HepG2 (cell line): ENCODE measurements at places on chromosomes 3 and 15. TPM values are rescaled to one million over a fixed set of nuclear protein-coding genes. Genes with fewer than 3 reads are reported as not detected.
A peak's percentile ranks its signal among the peaks of the same experiment; 100 is the strongest.

Gene TRH
- total RNA-seq = not detected in 2 replicates

Gene SUCNR1
- not detected in 2 replicates for total RNA-seq

DNA sequence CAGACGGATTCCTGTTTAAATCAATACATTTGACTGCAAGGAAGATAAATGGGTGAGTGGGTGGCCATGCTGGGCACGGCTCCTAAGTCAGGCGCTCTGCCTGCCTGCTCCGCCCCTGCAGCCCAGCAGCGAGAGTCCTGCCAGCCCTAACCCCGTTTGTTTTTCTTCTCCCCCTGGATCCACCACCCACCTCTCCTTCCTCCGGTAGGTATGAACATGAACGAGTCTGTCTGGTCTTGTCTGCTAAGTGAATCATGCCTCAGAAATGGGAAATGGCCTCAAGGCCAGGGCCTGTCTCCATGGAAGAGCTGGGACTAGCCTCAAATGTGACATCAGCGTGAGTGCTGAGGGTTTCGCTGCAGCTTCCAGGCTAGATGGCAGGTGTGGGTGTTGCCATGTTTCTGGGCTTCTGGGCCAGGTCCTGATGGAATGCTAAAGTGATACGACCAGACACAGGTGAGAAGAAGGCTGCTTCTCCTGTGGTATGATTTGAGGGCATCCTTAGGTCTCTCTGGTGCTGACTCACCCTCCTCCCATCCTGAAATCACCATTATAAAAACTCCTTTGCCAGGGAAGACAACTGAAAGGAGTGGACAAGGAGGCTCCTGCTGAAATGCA lies 5.6 kb upstream of the FEM1B start:
- no peaks in the 10 kb centered on the region for H3K36me3 ChIP-seq
- DNase-seq = peak; percentile 63
- no peaks in the 10 kb centered on the region for H3K27me3 ChIP-seq
- no peak overlapping the region for H3K27ac ChIP-seq
- H3K4me3 ChIP-seq = peak overlapping the region; percentile 44
- H3K4me1 ChIP-seq = peaks cover 70% of the 10 kb centered on the region

GRCh38 chr3:3196148-3196861 lies 16.8 kb upstream of the CRBN start:
- H3K4me1 ChIP-seq = no peaks in the 10 kb centered on the region
- no peak overlapping the region for H3K4me3 ChIP-seq
- H3K36me3 ChIP-seq = no peaks in the 10 kb centered on the region
- no peak for DNase-seq

DNA sequence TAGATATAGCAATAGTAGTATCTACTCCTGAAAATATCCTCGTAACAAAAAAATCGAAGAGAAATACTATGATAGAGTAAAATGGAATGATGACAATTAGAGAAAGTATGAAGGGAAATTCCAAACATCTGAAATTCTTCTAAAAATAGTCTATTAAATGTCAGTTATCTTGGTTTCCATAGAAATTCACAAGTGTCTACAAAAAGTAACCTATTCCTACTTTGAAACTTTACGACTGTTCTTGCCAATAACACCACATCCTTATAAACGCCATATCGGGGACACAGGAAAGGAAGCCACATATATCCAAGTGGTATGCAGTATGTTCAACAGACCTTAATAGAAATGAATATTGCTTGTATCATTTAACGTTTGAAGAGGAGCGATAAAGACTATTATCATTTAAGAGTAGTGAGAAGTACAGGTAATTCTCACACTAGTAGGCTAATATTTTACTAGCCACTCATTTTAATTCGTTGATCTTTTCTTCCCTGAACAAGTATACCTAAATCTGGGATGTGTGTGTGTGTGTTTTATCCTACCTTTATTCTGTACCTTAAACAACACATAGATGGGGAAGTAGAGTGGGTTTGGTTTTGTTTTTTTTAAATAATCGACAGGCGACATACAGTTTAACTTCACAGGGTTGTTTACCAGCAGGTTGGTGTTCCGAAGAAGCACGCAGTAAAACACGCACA lies 1.2 kb downstream of the GPR176 start:
- H3K36me3 ChIP-seq = no peaks in the 10 kb centered on the region
- H3K27me3 ChIP-seq = peaks cover 21% of the 10 kb centered on the region
- no peak overlapping the region for H3K27ac ChIP-seq
- H3K4me3 ChIP-seq = no peak overlapping the region
- no peak for DNase-seq

DNA sequence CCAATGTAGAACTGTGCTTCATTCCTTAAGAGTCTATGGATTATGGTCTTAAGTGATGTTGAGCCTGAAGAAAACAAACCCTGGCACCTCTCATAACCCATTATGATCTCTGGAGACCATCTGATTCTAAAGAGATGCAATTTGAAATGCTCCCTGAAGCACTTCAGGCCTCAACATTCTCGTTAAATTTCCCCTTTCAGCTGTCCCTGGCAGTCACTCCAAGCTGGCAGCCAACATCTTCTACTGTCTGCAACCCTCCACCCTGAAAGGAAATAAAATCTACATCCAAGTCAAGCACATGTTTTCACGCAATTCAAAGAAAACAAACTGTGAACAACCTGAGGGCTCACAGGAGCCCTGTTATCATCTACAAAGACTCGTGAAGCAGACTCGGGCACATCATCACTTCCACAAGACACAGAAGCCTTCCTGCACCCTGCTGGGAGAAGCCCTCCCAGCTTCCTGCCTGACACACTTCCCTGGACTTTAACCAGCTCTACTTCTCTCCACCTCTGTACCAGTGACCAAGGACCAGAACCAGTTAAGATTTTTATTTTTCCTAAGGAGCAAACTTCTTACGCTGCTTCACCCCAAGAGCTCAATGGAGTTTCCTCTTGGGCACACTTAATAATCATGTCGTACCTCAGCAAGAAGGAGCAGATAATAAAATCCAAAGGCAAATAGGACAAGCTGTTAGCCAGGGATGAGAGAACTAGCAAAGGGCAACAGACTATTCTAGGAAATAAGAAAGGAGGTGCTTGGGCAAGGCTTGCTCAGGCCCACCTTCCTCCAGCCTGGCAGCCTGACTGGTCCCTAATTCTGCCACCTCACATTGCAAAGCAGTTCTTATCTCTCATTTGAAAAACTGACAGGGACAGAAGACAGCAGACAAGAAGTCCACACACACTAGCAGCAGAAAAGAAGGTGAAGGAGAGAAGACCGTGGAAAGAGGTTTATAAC lies 67.1 kb downstream of the MAGI1 start:
- H3K27ac ChIP-seq = no peak overlapping the region
- H3K36me3 ChIP-seq = no peaks in the 10 kb centered on the region; the same call in 1 of the 2 replicates
- no peak for DNase-seq
